ENCODE measurements at places on chromosomes 16 and 17.
A peak's percentile ranks its signal among the peaks of the same experiment; 100 is the strongest.

- DNase-seq = no peak
These were observed 3.9 kb upstream of the SPATA32 start for GRCh38 chr17:45265821-45266220.

GRCh38 chr17:49570540-49571242 is 5.0 kb upstream of the NXPH3 start:
- DNase-seq = no peak

- DNase-seq = no peak
These were observed 2.3 kb downstream of the OXLD1 start for GRCh38 chr17:81664051-81664470.

- no peak for DNase-seq
These were observed 29.1 kb downstream of the MAP1LC3B start for GRCh38 chr16:87421003-87421912.

- no peak for DNase-seq
These were observed 245.9 kb upstream of the ELAC2 start for GRCh38 chr17:13263746-13264145.

DNA sequence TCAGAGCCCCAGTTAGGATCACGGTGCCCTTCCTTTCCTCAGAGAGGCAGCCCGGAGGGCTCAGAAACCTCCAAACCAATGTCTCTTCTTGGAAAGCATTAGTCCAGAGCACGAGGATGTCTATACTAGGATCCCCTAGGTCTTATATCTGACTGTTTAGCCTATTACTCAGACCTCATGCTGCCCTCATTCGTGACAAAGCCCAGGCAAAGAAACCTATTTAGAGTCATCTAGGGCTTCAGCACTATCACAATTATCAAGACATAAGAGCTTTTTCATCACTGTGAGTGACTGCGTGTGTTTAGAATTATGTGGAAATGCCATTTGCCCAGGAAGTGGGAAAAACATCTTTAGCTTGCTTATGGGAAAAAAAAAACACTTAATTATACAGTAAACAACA is 159.8 kb upstream of the NOL11 start:
- no peak for DNase-seq

DNA sequence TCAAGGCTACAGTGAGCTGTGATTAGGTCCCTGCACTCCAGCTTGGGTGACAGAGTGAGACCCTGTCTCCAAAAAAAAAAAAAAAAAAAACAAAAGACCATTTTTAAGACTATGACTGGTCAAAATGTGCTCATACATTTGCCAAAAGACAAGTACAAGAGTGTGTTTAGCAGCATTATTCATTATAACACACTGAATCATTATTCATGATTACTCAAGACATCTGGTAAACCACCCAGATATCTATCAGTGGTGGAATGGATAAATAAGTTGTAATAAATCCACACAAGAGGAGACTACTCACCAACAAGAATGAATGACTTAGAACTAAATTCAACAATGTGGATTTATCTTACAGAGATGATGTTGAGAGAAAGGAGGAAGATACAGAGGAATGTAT is 716.3 kb downstream of the MAF start:
- no peak for DNase-seq

DNA sequence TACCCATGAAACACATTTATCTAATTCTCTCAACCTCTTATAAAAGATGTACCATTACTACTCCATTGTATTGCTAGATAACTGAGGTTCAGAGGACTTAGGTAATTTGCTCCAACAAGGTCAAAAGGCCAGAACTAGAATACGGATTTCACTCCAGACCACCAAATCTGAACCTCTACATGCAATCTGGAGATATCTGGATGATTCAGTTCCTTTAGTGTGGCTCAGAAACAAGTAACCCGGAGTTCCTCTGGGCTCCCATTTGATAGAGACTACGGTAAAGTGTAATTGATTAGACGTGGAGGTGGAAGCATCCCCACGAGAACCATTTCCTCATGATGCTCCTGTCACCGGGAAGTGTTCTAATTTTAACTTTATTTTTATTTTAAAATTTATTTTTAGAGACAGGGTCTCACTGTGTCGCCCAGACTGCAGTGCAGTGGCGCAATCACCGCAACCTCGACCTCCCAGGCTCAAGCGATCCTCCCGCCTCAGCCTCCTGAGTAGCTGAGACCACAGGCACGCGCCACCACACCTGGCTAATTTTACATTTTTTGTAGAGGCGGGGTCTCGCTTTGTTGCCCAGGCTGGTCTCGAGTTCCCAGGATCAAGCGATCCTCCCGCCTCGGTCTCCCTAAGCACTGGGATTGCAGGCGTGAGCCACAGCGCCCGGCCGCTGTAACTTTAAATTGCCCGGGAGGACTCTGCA is 608 bp upstream of the COX10 start:
- DNase-seq = no peak

DNA sequence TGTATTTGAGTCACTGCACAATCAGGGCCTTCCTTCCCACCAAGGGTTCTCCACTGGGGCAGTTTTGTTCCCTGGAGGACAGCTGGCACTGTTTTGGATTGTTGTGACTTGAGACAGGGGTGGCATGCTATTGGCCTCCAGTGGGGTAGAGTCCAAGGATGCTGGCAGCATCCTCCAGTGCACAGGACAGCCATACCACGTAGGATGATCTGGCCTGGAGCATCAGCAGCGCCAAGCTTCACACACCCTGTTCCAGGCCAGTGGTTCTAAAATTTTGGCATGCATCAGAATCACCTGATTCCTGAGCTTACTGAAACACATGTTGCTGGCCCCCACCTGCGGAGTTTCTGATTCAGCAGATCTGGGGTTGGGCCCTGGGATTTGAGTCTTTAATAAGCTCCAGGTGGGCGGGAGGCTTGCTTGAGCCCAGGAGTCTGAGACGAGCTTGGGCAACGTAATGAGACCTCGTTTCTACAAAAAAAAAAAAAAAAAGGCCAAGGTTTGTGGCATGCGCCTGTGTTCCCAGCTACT is 83.2 kb downstream of the MGAT5B start:
- no peak for DNase-seq

DNA sequence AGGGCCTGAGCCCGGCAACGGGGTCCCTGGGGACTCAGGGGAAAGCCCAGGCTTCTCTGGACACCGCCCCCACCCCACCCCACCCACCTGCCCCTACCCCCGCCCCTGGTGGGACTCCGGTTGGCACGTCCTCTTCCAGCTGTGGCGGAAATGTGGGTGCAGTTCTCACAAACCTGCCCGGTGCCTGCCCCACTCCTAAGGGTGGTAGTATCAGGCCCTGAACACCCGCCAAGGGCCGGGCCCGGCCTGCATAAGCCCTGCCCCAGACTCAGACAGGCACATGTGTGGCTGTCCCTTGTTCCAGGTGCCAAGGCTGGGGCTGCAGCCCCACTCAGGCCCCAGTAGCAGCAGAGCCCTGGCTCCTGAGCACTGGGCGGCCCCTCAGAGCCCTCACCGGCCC is 58.1 kb downstream of the ACTG1 start:
- no peak for DNase-seq

- DNase-seq = peak; percentile 98
These were observed at the start of gene NUFIP2 for GRCh38 chr17:29293890-29294579. TSS of gene NUFIP2 (minus strand) at chr17:29294148. CDS start at chr17:29294059, 89 bp downstream.

- no peak for DNase-seq
These were observed 43.6 kb downstream of the RHOT1 start for GRCh38 chr17:32185875-32186274.

- DNase-seq = no peak
These were observed 985 bp upstream of the ZNF213 start for GRCh38 chr16:3133844-3134243.

GRCh38 chr17:8359769-8360168 is 16.7 kb downstream of the KRABD2 start:
- DNase-seq = no peak

DNA sequence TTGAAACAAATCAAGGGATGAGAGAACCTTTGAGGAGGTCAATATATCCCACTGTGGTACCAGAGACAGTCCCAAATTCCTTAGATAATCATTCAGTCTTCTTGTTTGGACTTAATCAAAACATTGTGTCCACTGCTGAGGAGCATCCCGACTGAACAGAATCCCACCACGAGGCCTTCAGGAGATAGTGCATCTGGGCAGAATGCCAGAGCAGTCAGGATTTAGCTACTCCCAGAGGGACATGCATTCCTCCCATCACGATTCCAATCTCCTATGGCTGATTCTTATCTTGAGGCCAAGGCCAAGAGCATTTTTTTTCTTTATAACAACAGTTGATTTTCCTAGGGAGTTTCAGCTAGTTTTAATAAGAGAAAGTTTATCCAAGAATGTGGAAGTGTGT is 87.4 kb upstream of the COX10 start:
- DNase-seq = no peak

- DNase-seq = no peak
These were observed 4.6 kb downstream of the KRT34 start for GRCh38 chr17:41377546-41377945.

DNA sequence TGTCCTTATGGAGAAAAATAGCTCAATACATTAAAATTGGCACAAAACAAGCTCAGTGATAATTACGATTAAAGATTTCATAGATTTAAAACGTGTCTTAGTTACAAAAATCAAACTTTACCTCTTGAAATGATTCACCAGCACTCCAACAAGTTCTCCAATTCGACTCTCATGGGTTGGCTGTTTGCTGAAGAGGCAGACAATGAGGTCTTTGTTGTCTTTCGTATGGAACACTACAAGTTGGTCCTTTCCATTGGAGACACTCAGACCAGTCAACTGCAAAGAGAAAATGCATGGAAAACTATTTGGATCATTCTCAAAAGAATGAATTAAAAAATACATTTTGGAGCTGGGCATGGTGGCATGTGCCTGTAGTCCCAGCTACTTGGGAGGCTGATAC is 118.2 kb downstream of the CDK5R1 start:
- no peak for DNase-seq

DNA sequence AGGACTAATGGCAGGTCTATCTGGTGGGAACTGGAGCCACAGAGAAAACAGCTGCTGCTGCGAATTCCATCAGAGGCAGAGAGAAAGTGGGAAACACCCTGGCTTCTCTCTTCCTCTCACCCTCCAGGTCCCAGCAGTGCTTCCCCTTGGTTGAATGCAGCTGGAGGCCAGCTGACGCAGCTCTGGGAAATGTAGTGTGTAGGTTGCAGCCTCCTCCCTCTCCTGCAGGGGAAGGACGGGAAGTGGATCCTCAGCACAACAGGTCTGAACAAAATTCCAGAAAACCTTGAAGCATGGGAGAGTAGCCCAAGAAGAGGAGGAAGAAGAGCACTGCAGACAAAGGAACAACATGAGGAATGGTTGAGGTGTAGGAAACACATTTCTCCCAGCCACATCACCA is 67.8 kb upstream of the MMP2 start:
- no peak for DNase-seq

GRCh38 chr16:85474621-85475217 is 138.4 kb upstream of the GSE1 start:
- DNase-seq = no peak

GRCh38 chr16:65510850-65511249 is 389.0 kb upstream of the CDH11 start:
- DNase-seq = no peak

GRCh38 chr17:80393961-80394360 is 21.0 kb upstream of the ENDOV start:
- DNase-seq = no peak

- no peak for DNase-seq
These were observed 10.3 kb downstream of the HIC1 start for GRCh38 chr17:2064980-2065785.

DNA sequence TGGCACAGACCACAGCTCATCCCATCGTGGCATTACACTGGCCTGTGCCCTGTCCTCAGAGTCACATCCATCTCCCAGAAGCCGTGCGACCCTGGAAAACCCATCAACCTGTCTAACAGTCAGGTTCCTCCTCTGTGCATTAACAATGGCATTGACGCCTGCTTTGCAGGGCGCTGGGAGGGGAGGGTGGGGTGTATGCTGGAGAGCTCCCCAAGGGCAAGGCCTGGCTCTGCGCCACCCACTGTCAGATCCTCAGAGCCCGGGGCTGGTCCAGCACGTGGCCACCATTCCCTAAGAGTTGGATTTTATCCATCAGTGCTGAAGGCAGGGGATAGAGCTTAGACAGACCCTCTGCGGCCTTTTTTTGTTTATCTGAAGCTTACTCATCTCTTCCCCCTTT is 28.7 kb downstream of the NOS2 start:
- no peak for DNase-seq

DNA sequence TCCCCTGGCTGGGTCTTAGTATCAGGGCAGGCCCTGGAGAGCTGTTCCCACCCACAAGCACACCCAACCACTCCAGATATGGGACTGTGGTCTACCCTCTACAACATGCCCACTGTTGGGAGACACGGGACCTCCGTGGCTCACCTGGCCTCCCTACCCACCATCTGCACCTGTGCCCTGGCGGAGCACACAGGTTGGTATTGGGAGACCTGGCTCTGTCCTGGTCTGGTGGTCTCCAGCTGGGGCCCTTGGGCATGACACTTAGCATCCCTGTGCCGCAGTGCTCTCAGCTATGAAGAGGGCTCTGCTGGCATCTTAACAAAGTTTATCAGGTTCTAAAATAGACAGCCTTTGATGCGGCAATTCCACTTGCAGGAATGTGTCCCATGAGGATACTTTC is 5.8 kb downstream of the C16orf95 start:
- no peak for DNase-seq

- no peak for DNase-seq
These were observed 76.4 kb downstream of the KCNJ12 start for GRCh38 chr17:21452377-21453143.

GRCh38 chr17:78650093-78650715 is 73.0 kb upstream of the DNAH17 start:
- DNase-seq = no peak

GRCh38 chr16:1261131-1261892 is 5.4 kb downstream of the TPSD1 start:
- DNase-seq = peak; percentile 66

GRCh38 chr17:18280249-18280648 is 19.8 kb downstream of the MIEF2 start:
- no peak for DNase-seq

DNA sequence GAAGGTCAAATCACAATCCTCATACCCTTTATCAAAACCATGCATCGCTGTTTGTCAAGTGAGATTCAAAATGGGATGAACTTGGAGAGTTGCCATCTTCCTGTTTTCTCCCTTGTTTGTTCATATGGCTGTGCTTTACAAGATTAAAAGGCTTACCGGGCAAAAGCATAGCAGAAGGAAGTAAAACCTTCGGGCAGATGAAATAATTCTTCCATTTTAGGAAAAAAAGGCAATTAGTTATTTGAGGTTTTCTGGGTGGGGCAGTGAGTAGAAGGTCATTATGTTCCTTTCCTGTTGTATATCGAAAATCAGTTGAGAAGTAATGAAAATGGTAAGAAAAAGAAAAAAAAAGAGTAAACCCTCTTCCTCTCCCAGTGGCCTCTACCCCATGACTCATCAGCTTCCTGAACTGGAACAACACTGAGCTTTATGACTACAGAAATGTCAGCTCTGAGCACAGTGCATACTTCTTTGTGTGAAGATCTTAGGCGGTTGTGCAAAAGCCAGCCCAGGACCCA is 369.2 kb downstream of the CDH13 start:
- DNase-seq = no peak
